ENCODE measurements at places on chromosomes 12 and 14. TPM values are rescaled to one million over a fixed set of nuclear protein-coding genes. Genes with fewer than 3 reads are reported as not detected.
A peak's percentile ranks its signal among the peaks of the same experiment; 100 is the strongest.

Gene NR1H4
- total RNA-seq: not detected

Gene RAP1B
- 103 TPM for total RNA-seq

Gene CISTR
- total RNA-seq: not detected

Gene P2RX2
- not detected for total RNA-seq

- peak; percentile 73 for DNase-seq
Measured at GRCh38 chr12:75452675-75453330, 27.8 kb upstream of the GLIPR1 start.

GRCh38 chr14:81837304-81837703 lies 303.7 kb upstream of the SEL1L start:
- DNase-seq: no peak

GRCh38 chr12:51320695-51321320 lies 3.2 kb downstream of the BIN2 start:
- no peak for DNase-seq

Measured in PC-3 (cell line).